ENCODE measurements at places on chromosomes 7 and 10.

- peak; percentile 94 for DNase-seq
These were observed 11.5 kb upstream of the SP8 start for GRCh38 chr7:20798081-20798693.

GRCh38 chr10:70348228-70348850, 34.1 kb downstream of the LRRC20 start:
- peak; percentile 43 for DNase-seq

GRCh38 chr7:41855798-41856197, 152.9 kb upstream of the INHBA start:
- no peak for DNase-seq

- peak; percentile 55 for DNase-seq
These were observed 4.0 kb upstream of the LEP start for GRCh38 chr7:128236924-128237586.

GRCh38 chr7:90728568-90728967, 132.4 kb downstream of the CDK14 start:
- DNase-seq: no peak

DNA sequence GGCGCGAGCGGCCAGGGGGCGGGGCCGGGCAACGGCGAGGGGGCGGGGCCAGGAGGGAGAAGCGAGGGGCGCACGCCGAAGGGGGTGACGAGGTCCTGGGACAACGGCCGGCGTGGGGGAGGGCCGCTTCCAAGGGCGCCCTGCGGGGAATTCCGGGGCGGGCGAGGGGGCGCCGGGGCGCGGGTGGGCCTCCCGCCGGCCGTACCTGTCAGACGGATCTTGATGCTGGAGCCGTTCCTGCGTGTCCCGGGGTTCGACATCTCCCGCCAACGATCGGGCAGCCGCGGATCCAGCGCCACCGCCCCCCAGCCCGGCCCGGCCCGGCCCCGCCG, 421 bp downstream of the SMURF1 start:
- no peak for DNase-seq

DNA sequence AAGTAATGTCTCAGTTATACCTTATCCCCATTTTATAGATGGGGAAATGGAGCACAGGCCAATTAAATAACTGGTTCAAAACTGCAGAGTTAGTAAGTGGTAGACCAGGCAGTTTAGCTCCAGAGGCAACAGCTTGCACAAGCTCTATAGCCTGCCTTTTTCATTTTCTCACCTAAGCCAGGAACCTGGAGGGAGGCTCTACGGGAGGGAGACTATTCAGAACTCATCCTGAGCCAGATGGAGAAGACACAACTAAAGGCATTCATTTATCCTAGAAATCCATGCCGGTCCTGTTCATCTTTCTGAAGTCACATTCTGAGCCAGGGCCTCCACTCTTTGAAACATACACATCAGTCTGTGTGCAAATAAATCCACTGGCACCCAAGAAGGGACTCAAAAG, 103.2 kb downstream of the CALN1 start:
- no peak for DNase-seq

GRCh38 chr7:94492601-94493000, 17.0 kb upstream of the CASD1 start:
- DNase-seq: no peak

GRCh38 chr10:129386415-129387257, 80.4 kb upstream of the MGMT start:
- DNase-seq: no peak

DNA sequence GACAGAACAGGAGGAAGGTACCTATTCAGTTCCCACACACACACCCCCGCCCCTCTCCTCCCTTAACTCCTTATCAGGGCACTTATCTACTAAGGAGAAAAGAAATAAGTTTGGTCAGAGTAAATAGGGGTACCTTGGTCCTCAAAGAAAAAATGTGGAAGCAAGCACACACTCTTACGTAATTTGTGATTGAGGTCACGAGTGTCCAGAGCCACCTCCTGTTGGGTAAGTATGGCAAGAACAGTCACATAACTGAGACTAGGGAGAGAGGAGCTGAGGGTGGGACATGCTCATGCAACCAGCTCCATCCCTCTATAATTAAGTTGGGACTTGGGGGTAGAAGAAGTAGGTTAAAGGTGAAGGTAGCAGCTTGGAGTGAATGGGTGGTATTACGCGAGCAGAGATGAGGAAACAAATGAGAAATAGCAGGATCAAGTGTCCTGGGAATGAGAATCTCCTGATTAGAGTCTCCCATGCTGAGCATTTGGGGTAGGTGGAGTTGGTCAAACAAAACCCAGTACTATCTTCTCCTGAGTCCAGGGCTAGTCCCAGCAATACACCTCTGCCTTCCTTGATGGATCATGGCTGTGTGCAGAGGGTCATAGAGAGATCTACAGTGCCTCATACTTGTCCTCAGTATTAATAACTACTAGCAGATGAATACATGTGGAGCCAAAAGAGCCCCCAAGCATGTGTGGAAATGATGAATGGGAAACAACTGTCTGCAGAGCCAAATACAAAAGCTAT, 77.1 kb downstream of the GSAP start:
- no peak for DNase-seq

DNA sequence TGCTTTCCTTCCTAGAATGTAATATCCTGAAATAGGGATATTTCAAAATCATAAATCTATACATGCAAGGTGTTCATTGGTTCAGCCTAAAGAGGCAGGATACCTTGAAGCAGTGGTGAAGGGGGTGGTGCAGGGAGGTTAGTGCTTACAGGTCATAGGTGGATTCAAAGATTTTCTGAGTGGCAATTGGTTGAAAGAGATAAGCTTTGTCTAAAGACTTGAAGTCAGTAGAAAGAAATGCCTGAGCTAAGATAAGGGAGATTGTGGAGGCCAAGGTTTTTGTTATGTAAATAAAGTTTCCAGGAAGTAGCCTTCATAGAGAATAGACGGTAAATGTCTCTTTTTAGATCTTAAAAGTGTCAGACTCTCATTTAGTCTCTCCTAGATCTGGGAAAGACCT, 741.2 kb upstream of the ZWINT start:
- no peak for DNase-seq

- no peak for DNase-seq
These were observed 260.1 kb upstream of the YAE1 start for GRCh38 chr7:39306016-39306570.

GRCh38 chr10:123535386-123535785, 130.8 kb upstream of the GPR26 start:
- DNase-seq: no peak

DNA sequence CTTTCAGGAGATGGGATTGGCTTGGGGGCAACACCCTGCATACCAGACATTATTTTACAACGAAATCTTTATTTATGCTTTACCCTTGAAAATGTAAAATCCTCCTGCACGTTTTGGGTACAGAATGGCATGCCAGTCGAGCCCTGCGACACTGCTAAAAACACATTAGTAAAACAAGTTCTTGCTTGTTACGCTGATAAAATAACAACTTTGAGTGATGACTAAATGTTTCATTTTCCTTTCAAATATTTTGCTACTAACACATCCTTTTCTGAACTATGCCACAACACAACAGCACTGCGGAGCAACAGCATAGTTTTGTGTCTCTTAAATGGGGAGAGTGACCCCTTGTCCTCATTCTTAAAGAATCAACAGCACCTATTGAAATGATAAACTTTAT, 76.0 kb upstream of the SEMA3D start:
- no peak for DNase-seq

DNA sequence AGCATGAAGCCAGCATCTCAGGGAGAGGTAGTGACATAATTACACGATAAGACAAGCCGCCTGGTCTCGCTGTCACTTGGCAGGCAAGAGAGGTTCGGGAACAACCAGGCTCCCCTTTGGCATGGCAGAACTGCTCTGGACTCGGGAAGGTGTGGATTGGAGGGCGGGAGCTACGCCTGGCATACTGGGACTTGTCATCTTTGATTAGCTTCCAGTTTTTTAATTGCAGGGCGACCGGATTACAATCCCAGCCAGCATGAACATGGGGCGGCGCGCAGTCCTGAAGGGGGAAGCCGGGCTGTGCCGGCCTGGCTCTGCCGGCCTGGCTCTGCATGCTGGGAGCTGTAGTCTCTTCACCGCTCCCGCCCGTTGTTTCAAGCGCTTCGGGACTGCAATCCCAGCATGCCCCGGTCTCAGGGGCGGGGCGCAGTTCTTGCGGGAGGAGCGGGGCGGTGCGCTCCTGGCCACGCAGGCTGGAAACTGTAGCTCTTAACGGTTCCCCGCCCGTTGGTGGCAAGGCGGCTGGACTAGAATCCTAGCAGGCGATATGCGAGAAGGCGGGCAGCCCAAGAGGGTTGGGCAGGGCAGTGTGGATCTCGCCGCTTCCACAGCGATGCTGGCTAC, 45.5 kb upstream of the ZNF716 start:
- no peak for DNase-seq

DNA sequence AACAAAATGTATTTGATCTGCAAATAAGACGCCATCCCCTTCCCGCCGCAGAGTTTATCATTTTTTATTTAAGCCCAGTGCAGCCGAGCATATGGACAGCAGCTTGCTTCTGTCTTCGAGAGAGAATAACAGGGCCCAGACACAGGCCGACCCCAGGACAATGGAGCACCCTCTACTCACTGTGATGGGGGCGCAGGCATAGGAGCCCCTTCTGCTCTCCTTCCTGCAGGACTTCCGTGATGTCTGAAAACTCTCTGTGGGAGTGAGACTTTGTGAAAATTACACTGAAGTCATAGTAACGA, 134.8 kb downstream of the OAT start:
- DNase-seq: no peak

DNA sequence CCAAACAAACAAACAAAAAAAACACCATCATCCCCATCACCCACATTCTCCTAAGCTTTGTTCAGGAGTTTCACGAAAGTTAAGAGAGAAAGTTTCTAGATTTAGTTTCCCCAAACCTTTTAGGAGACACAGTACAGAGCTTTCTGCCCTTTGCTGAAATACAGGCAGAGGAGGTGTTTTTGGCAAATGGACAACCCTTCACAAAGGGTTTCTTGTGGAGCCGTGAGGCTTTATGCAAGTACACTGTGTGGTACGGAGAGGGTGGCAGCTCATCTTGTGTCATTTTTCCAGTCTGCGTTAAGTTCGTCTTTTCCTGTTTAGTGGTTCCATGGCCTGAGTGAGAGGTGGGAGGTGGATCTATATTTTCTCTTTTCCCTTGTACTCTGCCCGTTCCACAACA, 215.5 kb upstream of the PRKCQ start:
- no peak for DNase-seq

GRCh38 chr7:127035203-127035849, 217.4 kb downstream of the GRM8 start:
- peak; percentile 16 for DNase-seq

- no peak for DNase-seq
These were observed 3.9 kb downstream of the LSMEM1 start for GRCh38 chr7:112484671-112485167.

- no peak for DNase-seq
These were observed 17.9 kb upstream of the LRRC18 start for GRCh38 chr10:48957361-48958151.

DNA sequence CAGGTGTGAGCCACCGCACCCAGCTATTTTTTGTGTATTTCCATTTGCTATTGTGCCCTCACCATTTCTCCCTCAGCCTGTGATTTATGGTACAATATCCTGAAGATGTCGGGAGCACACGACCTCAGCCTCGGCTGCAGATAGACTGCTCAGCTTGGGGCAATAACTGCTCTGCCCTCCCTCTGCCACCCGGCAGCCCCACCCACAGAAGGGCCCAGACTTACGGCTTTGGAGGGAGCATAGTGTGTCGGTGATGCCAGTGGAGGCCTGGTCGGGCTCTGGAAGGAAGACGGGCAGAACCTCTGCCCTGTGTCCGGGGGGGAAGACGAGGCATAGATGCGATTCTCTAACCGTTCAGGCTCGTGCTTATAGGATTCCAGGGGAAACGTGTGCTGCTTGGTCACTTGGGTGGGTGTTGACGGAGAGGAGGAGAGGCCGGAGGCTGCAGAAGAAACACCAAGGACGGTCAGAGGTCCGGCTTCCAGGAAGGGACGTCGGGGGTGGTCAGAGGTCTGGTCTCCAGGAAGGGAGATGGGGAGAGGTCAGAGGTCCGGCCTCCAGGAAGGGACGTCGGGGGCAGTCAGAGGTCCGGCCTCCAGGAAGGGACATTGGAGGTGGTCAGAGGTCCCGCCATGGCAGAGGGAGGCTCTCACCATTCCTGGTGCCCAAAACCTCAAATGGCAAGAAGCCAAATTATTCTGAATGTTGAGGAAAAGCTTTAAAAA, 155.7 kb upstream of the RHEB start:
- DNase-seq: no peak

GRCh38 chr7:50411332-50411731, 38.8 kb downstream of the FIGNL1 start:
- no peak for DNase-seq

DNA sequence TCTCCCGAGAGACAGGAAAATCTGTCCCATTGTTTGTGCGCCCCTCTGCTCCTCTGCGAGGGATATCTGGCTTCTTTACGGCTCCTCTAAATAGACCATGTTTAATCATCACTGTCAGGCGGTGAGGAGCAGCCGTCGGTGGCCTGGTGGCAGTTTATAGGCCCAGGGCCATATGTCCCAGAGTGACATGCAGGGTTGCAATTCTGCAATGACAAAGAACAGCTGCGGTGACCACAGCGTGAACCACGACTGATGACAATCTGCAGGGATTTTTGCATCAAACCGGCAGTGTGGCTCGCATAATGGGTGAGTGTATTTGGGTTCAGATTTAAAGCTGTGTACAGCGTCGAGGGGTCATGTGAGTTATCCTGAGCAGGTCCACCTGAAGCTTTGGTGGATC, 41.5 kb downstream of the GATA3 start:
- DNase-seq: no peak

DNA sequence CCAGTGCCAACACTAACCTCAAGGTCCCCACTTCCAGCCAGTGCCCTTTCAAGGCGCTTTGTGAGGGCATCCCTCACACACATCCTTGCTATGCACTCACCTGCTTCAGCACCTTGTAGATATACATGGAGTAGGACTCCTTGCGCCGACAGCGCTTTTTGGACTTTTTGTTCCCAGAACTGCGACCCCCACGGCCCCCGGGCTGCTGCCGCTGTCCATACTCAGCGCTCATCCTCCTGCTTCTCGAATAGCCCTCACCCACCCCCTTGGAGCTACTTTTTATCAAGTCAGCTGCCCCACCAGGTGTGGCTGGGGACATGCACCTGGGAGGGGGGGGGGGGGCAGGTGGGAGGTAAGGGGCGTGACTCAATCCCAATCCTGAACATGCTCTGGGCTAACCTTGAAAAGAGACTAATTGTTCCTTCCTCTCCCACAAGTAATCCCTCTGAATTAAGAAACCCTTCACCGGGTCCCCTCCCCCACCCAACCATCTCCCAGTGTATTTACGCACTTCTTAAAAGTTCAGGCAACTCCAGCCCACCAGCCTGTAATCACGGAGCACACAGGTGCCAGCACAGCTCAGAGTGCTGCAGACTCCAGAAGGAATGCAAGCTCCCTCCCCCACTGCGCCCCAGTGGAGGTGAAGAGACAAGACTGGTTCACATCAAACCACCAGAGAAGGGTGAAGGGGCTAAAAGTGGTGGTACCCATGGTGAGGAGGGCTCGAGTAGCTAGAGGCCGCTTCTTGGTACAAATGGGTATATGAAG, at the start of gene H2BK1:
TSS of gene H2BK1 (minus strand) at position 402 of the 768 bp plus-strand sequence. CDS start at position 232, 170 bp downstream.
- no peak for DNase-seq

DNA sequence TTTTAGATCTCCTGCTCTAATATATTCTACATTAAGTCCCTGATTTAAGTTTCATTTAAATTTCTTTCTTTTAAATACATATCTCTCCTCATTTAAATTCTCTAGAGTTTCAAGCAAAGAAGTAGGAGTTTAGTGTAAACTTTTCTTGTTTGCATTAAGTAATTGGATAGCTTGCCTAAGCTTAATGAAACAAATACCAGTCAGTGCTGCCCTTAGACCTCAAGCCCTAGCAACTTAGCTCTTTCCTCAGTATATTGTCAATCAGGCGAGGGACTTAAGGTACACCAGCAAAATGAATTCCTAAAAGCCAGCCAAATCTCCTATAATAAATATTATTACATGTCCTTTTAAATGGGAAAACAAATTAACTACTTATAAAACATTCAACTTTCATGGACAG, 101.5 kb downstream of the CHCHD3 start:
- DNase-seq: no peak
